ENCODE measurements at places on chromosomes 1 and 21. TPM values are rescaled to one million over a fixed set of nuclear protein-coding genes. Genes with fewer than 3 reads are reported as not detected.

The HENMT1 gene
- 11.4 TPM for total RNA-seq

The GJA5 gene
- total RNA-seq: 16.3 TPM

The PEF1 gene
- 39.2 TPM for total RNA-seq

The S100A9 gene
- total RNA-seq: 77.5 TPM

The AGPAT3 gene
- total RNA-seq: 19.5 TPM

The RIIAD1 gene
- not detected for total RNA-seq

The GJA8 gene
- not detected for total RNA-seq

The CLDN17 gene
- total RNA-seq: not detected

The RNU1-1 gene
- total RNA-seq: under 0.01 TPM

The LCE1E gene
- total RNA-seq: not detected

The TENT5C gene
- total RNA-seq: 15.4 TPM

The RNU1-3 gene
- under 0.01 TPM for total RNA-seq

The CELA3A gene
- total RNA-seq: not detected

The IL19 gene
- total RNA-seq: not detected

The UBIAD1 gene
- total RNA-seq: 6.8 TPM

The SPRR2D gene
- total RNA-seq: not detected

The RNF186 gene
- total RNA-seq: not detected

The CACNA1E gene
- 0.79 TPM for total RNA-seq

The LRRN2 gene
- total RNA-seq: 0.90 TPM

The LCK gene
- total RNA-seq: 0.90 TPM

The THEM5 gene
- total RNA-seq: not detected

The VASH2 gene
- 19.7 TPM for total RNA-seq

The LCA5L gene
- total RNA-seq: 1.1 TPM

The KCNA2 gene
- 1.7 TPM for total RNA-seq

The GPR157 gene
- total RNA-seq: 53.5 TPM

The CDA gene
- 0.53 TPM for total RNA-seq

The RNU1-4 gene
- total RNA-seq: under 0.01 TPM

The DLGAP3 gene
- total RNA-seq: not detected

The GNG12 gene
- total RNA-seq: 264 TPM

The DCLRE1B gene
- total RNA-seq: 5.0 TPM

The LAMC1 gene
- total RNA-seq: 279 TPM

The RGS5 gene
- 197 TPM for total RNA-seq

The IPO13 gene
- 11.5 TPM for total RNA-seq

The LPAR3 gene
- 12.8 TPM for total RNA-seq

The SPRTN gene
- total RNA-seq: 17.3 TPM

The TAS1R1 gene
- total RNA-seq: not detected

The DNAJC6 gene
- 5.6 TPM for total RNA-seq

The ATP1A2 gene
- total RNA-seq: 13.2 TPM

The NUAK2 gene
- total RNA-seq: 0.90 TPM

The CLCA2 gene
- 5.0 TPM for total RNA-seq

The TRAPPC10 gene
- 27.8 TPM for total RNA-seq

The TEDDM1 gene
- not detected for total RNA-seq

The NCF2 gene
- total RNA-seq: 8.6 TPM

The NBPF26 gene
- 42.3 TPM for total RNA-seq

The LCE3E gene
- total RNA-seq: not detected

The FCRL6 gene
- not detected for total RNA-seq

All from urinary bladder (tissue), 4 donors.